Activated naive CD4-positive, alpha-beta T cell treated with anti-CD3 and anti-CD28 coated beads for 36 hours (primary cell): ENCODE measurements at places on chromosomes 4 and X. TPM values are rescaled to one million over a fixed set of nuclear protein-coding genes. Genes with fewer than 3 reads are reported as not detected.
A peak's percentile ranks its signal among the peaks of the same experiment; 100 is the strongest.

DNA sequence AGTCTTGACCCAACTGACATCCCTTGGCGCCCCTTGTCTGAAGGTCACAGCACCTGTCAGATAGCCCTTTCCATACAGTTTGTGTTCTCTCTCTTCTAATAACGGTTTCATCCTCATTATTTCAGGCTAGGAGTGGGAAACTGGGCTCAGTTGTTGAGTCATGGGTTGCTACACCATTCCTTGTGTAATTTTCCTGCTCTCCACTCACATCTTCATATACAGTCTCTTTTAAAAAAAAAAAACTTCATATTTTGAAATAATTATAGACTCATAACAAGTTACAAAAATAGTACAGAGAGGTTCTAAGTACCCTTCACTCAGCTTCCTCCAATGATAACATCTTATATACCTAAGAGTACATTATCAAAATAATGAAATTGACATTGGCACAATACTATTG, 60.2 kb upstream of the GRPR start:
- no peak for DNase-seq

H2BW2 gene
- not detected for total RNA-seq

DNA sequence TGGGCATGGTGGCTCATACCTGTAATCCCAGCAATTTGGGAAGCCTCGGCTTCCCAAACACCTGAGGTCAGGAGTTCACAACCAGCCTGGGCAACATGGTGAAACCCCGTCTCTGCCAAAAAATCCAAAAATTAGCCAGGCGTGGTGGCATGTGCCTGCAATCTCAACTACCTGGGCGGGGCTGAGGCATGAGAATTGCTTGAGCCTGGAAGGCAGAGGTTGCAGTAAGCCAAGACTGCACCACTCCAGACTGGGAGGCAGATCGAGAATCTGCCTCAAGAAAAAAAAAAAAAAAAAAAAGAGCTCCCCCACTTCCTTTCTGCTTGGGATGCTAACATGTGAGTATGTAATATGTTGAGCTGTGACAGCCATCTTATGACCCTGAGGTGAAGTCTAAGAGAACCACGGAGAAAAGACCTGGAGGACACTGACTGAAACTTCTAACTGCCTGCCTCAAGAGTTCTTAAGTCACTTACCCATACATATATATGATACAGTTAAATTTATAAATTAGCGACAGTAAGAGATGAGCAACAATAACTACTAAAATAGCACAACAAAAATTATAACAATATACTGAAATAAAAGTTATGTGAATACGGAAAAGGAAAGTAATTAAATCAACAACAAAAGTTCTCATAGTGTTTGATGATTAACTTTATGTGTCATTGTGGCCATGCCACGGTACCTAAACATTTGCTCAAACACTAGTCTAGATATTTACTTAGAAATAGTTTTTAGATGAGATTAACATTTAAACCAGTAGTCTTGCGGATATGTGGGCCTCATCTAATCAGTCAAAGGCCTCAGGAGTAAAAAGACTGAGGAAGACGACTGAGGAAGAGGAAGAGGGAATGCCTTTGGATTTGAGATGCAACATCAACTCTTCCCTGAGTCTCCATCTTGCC, 178.3 kb downstream of the OPHN1 start:
- no peak for DNase-seq

- no peak for DNase-seq
These were observed 101.4 kb downstream of the AWAT2 start for GRCh38 chrX:69948276-69948797.

DNA sequence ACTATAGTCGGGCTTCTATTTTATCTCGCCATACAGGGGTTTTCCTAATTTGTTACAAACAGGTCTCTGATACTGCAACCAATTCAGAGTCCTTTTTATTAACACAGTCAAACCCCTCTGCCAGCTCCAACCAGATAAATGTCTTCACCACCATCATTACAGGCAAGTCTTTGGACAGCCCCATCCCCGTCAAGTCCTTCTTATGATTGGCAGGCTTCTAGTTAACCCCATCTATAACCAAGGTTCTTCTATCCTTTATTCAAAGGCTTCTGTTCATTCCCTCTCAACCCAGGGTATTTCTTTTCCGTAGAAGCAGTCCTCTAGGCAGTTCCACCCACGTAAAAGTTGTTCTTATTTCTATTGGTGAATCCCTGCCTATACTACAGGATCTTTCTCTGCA, 29.9 kb upstream of the FOXR2 start:
- DNase-seq, result no peak

DNA sequence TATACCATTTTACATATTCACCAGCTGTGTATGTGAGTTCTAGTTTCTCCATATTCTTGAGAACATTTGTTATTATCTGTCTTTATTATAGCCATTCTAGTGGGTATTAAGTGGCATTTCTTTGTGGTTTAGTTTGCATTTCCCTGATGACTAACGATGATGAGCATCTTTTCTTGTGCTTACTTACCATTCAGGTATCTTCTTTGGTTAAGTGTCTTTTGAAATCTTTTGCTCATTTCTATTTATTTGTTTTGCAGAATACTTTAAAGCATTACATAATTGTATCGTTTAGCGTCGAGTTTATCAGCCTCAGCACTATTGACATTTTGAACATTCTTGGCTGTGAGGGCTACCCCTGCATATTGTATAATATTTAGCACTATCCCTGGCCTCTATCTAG, 85.4 kb downstream of the FRMPD4 start:
- no peak for DNase-seq

DNA sequence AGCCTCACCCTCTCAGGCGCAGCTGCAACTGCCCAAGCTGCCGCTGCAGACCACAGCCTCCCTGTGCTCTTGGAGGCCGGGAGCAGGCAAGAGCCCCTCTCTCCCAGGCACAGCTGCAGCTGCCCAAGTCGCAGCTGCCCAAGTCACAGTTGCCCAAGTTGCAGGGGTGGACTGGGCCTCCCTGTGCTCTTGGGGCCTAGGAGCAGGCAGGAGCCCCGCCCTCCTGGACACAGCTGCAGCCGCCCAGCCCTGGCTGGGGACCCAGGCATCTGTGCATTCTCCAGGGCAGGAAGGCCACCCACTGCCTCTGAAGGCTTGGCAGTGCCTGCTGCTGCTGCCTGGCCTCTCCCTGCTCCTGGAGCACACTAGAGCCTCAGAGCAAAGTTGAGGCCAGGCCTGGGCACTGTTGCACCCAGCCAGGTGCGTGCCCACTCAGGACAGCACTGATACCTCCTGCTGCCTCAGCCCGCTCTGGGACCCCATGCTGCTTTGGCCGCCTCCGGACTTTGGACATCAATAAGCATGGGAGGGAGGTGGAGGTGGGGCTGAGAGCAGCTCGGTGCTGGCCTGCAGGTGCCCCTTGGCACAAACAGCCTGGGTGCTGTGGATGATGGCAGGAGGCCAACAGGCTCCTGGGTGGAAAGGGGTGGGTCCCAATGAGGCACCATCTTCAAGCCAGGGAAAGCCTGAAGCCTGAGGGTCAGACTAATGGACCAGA, 247.5 kb downstream of the PDGFC start:
- DNase-seq, result no peak

GRCh38 chr4:106312377-106312776, 3.6 kb downstream of the TBCK start:
- no peak for DNase-seq

- no peak for DNase-seq
These were observed 61.2 kb downstream of the TRIM2 start for GRCh38 chr4:153265306-153266047.

CXorf38 gene
- total RNA-seq, result 23.2 TPM

FAM9B gene
- total RNA-seq, result not detected

- DNase-seq, result no peak
These were observed 44.8 kb downstream of the NPFFR2 start for GRCh38 chr4:72076562-72076961.

DNA sequence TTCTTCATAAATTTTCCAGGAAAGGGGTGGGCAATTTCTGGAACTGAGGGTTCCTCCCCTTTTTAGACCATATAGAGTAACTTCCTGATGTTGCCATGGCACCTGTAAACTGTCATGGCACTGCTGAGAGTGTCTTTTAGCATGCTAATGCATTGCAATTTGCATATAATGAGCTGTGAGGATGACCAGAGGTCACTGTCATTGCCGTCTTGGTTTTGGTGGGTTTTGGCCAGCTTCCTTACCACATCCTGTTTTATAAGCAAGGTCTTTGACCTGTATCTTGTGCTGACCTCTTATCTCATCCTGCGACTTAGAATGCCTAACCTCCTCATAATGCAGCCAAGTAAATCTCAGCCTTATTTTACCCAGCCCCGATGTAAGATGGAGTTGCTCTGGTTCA, 577.8 kb downstream of the NLGN4X start:
- no peak for DNase-seq

GRCh38 chrX:418927-419729, 32.4 kb upstream of the PPP2R3B start:
- DNase-seq, result no peak

DNA sequence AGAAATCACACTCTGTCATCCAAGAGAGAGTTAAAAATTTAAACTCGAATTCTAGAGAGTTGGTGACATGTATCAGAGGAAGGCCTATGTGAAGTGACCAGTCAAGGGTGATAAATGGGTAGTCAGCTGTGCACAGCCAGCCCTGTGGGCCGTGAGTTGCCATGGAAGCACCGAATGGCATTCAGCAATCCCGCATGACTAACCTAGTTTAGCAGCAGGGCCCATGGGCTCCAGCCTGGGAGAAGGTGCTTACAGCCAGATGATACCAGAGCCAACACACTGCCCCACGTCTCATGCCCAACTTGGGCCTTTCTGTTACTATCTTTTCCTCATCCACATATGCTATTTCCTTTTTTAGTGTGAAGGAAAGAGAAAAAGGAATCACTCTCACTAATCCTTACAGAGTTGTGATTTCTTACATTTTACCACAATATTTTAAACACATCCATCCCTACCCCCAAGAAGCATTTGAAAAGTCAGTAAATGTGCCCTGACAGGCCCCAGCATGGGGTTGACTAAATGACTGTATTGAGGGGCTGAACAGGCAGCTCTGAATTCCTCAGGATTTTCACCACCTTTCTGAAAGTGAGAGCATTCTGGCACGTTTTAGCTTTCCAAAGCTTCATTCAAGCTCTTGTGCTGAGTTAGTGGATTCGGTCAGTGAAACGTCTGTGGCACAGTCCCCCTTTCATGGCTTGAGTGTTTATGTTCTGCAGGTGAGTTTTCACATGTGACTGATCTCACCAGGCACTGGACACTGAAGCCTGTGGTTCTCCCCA, 104.2 kb downstream of the AFF1 start:
- no peak for DNase-seq

GRCh38 chrX:989959-990510, 222.4 kb downstream of the CRLF2 start:
- DNase-seq, result peak; percentile 69

DNA sequence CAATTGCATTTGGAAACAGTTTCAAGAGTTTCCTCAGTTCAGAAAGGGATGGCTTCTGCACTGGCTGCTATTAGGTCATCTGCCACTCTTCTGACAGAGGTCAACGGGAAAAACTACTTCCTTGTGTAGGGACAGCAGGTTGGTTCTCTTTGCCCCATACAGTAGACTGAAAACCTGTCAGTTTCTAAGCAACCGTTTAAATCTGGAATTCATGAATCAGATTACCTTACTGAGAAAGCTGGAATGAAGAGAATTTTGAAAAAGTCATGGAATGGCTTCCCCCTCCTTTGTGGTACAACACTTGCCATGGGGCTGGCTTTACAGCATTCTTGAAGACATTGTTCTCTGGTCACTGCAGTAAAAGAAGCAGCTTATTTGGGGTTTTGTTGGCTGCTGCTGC, 240.3 kb downstream of the IL1RAPL2 start:
- no peak for DNase-seq

DNA sequence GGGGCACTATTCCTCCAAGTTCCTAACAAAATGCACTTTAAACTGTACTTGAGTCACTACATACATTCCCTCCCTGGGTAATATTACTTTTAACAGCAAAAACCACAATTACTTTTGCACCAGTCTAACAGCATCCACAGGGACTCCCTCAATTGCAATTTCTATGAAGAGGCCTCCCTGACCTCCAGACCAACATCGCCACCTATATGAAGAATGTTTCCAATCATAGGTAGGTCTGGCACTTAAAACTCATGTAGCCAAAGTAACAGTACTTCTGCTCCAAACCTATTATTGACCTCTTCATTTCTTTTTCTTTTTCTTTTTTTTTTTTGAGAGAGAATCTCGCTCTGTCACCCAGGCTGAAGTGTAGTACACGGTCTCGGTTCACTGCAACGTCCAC, 15.6 kb downstream of the NR3C2 start:
- DNase-seq, result no peak

BMPR1B gene
- total RNA-seq, result not detected

COL25A1 gene
- not detected for total RNA-seq

DNA sequence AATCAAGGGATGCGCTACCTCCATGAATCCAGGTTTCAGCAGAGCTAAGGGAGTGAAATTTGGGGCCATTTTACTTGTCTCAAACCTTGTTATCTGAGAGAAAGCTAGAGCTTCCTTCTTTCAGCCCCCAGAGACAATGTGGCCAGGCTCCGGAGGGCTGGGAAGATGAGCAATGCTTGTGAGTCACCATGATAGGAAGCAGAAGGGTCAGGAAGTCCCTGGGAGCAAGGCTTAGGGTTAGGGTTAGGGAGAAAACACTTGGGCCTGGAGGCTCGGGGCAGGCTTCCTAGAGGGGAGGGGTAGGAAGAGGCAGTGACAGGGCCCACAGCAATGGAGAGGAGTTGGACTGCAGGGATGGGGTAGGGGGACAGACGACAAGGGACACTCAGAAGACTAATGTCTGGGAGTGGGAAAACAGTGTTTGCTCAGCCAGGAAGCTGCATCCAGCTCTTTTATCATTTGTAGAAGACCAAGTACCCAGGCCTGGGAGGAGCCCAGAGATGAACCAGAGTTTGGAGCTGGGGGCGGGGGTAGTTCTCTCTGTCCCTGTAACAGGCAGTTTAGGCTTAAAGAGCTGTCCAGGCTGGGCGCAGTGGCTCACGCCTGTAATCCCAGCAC, 16.4 kb upstream of the PORCN start:
- no peak for DNase-seq

DNA sequence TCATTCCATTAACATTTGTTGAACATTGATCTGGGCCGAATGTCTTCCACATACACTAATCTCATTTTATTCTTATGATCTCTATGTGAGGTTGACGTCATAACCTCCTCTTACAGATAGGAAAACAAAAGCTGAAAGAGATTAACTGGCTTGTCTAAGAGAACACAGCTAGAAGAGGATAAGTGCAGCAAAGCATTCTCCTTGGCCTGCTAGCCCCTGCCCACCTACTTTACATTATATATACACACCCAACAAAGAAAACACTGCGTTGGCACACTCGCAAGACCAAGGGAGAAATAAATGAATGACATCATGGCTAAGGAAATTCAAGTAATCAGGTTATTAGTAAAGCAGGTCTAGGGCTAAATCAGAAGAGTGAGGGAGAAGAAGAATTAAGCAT, 138.4 kb downstream of the PARM1 start:
- no peak for DNase-seq

LRBA gene
- total RNA-seq, result 54.6 TPM

GRCh38 chrX:17435476-17435875, 60.5 kb downstream of the NHS start:
- DNase-seq, result no peak

CDS1 gene
- 0.36 TPM for total RNA-seq

ANAPC10 gene
- 26.5 TPM for total RNA-seq

GRCh38 chrX:51606446-51606845, 12.3 kb downstream of the CENPVL3 start:
- DNase-seq, result no peak

GRCh38 chr4:39699687-39700409, 1.9 kb downstream of the UBE2K start:
- no peak for DNase-seq

SMIM10L2A gene
- 0.41 TPM for total RNA-seq
